AG04450 (cell line): ENCODE measurements at places on chromosomes 1 and 21.

DNA sequence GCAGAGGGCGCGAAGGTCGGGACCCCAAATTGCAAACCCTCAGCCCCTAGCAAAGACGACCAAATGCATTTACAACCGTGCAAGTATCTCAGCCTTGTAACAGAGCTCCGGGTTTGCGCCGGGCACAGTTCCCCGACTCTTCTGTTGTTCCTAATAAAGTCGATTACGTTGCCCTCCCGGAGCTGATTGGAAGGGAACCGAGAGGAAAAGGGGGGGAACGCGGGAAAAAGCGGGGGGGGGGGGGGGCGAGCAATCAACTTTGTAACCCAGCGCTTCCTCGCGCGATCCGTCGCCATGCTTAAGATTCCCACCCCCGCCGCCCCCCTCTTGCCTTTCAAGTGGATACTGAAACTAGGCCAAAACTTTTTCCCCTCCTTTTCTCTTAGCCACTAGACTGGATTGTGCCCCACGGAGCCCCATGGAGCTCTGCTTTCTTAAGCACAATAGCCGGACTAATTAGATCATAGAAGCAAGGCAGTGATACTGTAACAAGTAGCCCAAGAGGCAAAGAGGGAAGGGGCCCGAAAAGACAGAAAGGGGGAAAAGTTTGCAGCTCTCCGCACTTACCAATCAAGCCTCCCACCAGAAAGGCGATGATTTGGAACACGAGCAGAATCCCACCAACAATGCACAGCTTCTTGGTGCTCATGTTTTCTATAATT is 565 bp downstream of the WLS start:
- peak; percentile 39 for DNase-seq

DNA sequence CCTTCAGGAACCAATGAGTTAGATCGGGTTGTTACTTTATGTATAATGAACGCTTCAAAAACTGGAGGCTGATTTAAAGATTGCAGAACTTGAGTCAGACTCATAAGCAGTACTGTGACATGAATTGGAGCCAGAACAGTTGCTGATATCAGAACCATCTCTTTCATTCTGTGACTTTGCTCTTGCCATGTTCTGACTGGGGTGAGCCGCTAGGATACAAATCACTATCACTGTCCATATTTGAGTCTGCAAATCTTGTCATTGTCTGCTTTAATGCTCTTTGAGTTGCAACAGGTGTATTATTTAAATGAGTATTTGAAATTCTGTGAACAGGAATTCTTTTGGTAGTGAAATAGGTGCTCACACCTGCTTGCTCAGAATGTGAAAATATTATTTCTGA is 52.5 kb downstream of the LRIG2 start:
- no peak for DNase-seq

GRCh38 chr1:197967066-197967465 is 49.9 kb downstream of the LHX9 start:
- DNase-seq: no peak

- no peak for DNase-seq
Observed at GRCh38 chr1:32487182-32487581, 22.3 kb downstream of the ZBTB8B start.

DNA sequence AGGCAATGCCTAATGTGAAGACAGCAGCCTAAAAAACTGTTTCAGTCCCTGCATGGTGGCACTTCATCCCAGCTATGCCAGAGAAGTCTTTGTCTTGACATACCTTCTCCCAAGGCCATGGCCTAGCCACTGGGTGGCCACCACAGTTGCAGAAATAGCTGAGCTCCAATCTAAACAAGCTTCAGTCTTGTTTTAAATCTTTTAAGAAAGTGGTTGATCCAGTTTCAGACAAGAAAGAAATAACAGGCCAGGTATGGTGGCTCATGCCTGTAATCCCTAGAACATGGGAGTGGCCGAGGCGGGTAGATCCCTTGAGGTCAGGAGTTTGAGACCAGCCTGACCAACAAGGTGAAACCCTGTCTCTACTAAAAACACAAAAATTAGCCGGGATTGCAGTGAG is 600.0 kb upstream of the PLXNA2 start:
- DNase-seq: no peak

DNA sequence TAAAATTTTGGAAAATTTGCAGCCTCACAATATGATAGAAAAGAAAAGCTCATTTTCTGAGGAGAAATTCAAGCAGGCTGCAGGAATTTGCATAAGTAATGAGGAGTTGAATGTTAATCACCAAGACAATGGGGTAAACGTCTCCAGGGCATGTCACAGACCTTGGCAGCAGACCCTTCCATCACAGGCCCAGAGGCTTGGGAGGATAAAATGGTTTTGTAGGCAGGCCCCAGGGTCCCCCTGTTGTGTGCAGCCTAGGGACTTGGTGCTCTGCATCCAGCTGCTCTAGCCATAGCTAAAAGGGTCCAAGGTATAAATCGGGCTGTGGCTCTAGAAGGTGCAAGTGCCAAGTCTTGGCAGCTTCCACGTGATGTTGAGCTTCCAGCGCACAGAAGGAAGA is 112.2 kb upstream of the FMN2 start:
- no peak for DNase-seq

DNA sequence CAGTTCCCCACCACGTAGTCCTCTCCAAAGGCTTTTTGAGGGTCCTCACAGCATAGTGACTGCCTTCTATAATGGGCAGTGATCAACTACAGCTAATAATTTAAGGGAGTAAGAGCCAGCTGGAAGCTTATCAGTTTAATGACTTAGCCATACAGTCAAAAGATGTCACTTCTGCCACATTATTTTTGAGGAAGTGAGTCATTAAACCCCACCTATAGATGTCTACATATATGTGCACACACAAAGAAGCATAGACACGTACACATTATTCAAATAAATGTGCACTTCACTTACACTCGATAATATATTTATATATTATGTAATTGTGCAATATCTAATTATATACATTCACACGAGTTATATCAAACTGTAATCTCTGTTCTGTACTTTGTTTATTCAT is 1704.7 kb downstream of the KCNT2 start:
- DNase-seq: no peak

DNA sequence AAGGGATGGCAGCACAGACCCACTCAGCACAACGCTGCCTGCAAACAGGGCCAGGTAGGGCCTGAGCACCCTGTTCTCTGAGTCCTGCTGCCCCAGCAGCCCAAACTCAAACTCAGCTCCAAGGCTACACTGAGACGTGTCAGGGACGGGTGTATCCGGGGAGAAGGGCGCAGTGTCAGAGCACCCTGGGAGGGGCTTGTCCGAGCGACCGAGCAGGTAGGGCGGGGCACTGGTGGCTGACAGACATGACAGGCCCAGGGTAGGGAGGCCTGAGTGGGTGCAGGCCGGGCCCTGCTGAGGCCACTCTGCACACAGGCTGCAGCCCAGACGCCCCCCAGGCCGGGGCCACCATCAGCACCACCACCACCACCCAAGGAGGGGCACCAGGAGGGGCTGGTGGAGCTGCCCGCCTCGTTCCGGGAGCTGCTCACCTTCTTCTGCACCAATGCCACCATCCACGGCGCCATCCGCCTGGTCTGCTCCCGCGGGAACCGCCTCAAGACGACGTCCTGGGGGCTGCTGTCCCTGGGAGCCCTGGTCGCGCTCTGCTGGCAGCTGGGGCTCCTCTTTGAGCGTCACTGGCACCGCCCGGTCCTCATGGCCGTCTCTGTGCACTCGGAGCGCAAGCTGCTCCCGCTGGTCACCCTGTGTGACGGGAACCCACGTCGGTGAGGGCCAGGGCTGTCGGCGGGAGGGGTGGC is 5.5 kb downstream of the SCNN1D start:
- DNase-seq: no peak

DNA sequence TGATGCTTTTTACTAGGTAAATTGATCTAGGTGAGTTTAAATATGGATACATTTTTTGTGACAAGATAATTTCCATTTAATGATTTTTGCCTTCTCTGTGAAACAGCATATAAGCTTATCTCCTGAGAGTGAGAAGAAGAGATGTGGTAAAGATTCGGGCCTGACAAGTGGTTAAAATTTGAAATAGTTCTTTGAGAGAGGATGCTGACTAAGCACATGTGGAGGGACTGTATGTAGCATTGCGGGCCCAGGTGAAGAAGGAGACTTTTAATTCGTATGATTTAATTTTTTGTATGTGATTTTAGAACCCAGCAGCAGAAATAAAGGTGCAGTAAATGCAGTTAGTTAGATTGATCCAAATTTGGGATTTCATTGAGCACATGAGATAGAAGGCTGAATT is 51.9 kb downstream of the RPRD2 start:
- no peak for DNase-seq

DNA sequence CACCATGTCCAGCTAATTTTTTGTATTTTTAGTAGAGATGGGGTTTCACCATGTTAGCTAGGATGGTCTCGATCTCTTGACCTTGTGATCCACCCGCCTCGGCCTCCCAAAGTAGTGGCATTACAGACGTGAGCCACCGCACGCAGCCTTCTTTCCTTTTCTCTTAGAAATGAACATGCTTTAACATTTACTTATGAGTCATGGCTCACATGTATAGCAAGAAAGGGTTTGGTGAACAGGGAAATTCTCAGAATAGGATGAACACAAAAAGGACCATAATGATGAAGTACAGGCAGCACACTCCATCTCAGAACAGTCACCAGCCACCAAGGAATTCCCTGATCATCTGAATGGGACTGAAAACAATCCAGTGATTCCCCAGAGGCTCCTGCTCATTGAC is 9.4 kb upstream of the VAMP4 start:
- no peak for DNase-seq

DNA sequence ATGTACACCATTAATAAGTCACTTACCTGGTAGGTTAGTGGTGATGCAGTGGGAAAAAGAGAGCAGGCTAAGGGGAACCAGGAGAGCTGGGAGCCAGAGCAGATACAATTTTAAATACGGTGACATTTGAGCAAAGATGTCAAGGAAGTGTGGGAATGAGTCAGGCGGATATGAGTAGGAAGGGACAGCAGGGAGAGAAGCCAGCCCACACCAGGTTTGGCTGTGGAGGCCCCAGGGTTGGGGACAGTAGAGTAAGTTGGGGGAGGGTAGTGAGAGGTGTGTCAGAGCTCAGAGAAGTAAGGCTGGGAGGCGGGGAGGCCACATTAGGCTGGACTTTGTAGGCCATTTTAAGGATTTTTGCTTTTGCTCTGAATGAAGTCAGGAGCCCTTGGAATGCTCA is 482.0 kb downstream of the DISC1 start:
- no peak for DNase-seq

DNA sequence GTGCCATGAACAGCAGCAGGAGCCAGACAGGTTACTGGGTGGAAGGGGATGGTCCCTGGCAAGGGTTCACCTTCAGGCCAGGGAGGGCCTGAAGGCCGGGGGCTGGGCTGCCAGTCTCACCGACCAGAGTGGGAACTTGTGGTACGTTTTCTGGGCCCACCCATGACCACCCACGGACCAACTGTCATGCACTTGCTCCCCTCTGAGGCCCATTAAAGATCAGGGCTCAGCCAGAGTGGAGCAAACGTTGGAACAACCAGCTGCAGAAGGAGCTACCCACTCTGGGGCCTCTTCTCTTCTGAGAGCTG is 436.7 kb upstream of the PRMT6 start:
- DNase-seq: no peak

DNA sequence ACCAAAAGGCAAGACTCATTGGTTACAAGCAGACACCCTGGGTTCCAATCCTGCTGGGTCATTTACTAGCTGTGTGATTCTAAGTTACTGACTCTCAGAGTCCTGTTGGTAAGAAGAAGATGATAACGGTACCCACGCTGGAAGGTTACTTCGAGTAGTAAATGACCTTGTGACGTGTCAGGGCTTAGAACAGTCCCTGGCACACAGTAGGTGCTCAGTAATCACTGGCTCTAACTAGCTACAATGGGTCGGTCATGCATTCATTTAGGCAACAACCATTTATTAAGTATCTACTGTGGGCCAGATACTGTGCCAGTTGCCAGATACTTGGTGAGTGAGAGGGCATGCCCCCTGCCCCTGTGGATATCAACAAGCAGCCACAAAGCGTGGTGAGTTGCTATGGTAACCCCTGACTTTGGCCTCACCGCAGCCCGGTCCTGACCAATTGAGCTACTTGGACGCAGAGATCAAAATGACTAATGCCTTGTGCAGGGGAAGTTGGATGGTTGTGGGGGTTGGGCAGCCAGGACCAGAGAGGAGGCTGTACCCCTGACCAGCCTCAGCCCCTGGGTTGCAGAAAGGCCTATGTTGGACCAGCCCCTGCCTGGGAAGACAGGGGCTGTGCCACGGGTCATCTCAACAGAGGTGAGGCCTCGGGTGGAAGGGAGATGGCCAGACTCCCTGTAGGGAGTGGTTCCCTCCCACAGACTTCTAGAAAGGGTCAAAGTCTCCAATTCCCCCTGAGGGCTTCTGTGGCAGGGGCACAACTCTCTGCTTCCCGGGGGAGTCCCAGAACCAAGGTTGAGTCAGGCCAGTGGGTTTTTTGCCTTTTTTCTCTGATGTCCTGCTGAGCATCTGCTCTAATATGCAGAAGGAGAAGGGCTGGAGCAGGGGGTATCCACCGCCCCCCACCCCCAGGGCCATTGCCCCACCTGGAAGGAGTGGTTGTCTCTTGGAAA is 16.0 kb downstream of the DHRS3 start:
- DNase-seq: no peak

DNA sequence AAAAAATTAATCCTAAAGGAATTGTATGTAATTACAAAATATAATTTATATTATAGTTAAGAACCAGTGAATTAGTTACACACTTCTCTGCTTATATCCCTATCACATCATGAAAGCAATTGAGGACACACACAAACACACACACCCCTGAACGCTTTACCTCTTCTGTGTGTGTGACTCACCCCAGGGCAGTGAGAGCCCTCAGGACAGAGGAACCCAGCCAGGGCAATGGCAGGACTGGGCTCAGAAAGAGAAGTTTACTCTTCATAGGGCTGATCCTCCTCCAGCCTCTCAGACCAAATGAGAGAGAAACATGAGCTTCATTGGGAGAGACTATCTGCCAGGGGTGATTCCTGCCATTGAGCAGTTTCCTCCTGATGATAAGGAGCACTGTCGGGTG is 38.1 kb downstream of the SLC44A3 start:
- DNase-seq: no peak

DNA sequence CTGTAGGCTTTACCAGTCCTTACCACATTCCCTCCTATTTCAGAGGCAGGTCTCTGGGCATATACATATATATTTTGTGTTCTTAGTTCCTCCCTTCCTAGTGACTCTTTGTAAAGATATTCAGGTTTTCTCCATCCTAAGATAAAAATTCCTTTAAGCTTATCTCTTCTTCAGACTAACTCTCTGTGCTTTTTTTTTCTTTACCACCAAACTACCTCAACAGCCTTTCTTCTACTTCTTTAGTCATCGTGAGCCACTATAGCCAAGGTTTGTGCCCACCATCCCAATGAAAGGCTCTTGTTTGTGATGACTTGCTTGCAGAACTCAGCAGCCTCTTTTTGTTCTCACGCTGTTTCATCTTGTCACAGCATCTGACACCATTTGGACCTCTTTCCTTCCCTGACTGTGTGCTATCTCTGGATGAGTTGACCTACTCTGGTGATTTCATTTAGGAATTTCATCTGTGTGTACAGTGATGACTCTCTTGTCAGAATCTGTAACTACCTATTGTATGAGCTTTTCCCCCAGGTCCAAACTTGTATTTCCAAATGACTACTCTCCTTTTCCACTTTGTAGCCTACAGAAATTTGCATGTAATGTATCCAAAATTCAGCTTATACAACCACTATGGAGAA is 59.0 kb upstream of the MACF1 start:
- no peak for DNase-seq
